Left ventricle myocardium inferior (tissue), 1 donor: ENCODE measurements at places on chromosomes 3 and 15.

GRCh38 chr3:112602217-112602838 is 38.6 kb downstream of the CCDC80 start:
- no peak for DNase-seq

DNA sequence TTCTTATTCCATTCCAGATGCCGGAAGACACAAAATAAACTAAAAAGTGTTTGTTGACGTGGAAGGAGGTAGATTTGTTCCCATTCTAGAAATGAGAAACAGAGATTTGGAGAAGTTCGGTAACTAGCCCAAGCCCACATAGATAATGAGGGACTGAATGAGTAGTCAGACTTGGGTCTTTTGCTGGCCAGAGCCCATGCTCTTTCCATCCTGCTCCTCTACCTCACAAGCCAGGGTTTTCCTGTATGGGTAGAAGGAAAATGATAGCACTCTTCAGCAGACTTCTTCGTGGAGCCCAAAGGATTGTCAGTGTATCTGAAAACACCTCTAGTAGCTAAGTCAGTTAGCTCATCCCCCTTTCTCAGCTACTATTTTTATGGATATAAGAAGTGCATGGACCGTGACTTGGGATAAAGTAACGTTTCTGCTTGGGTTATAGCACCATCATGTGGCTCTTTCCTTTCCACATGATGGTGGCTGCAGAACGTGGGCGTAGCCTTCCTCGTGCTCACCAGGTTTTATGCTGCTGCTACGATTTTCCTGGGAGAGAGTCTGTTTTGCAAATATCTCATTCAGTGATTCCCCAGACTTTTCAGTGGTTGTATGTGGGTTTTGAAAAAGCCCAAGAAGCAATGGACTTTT is 84.6 kb downstream of the DGKG start:
- DNase-seq = no peak

- DNase-seq = no peak
These were observed 6.3 kb upstream of the EIF3J start for GRCh38 chr15:44530653-44531052.

DNA sequence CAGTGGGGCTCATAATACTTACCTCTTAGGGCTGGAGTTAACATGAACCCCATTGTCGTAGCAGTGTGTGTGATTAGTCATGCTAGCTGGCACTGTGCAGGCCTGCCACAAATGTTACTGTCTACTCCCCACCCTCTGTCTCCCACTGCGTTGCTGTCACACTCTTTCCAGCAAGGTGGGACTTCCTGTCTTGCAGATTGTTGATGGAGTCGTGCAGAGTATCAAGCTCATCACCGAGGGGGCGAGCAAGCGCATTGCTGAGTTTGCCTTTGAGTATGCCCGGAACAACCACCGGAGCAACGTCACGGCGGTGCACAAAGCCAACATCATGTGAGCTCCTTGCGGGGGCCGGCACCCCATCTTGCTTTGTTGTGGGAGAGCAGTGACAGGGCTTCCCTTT is 12.9 kb downstream of the IDH3A start:
- no peak for DNase-seq

- DNase-seq = no peak
These were observed 334.7 kb downstream of the NLGN1 start for GRCh38 chr3:173732237-173732636.

GRCh38 chr15:50189633-50190032 is 7.6 kb downstream of the SLC27A2 start:
- DNase-seq = no peak
